H9 (cell line): ENCODE measurements at places on chromosomes 4 and X.

DNA sequence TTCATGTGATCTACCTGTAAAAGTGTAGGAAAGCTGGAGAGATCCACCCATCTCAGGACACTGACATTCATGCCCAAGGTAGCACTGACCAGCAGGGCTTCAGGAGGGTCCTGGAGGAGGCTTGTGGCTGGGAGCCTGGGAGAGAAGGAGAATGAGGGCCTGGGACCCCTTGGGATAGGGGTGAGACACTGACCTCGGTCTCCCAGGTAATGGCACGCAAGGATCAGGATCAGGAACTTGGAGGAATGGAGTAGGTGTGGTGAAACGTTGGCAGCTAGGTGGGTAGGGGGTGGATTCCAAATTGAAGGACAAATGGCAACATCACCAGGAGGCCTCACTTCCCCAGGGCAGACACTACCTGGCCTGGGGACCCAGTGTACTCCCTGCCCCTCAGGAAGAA is 12.4 kb upstream of the RGS12 start:
- DNase-seq = no peak

DNA sequence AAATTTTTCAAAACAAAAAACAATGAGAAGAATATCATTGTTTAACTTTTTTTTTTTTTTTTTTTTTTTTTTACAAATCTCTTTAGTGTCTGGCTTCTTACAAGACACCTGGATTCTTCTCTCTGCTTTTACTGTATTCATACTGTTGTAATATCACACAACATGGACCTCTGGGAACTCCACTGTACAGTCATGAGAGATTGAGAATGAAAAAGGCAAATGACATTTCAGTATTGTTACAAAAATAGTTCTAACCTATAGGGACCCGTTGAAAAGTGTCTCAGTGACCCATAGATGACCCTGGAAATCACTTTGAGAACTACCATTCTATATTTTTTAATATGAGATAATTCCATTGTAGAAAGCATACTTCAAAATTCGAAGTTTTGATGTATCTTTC is 124.4 kb downstream of the SLIT2 start:
- DNase-seq = no peak

GRCh38 chrX:40099055-40099958 is 1.5 kb upstream of the BCOR start:
- DNase-seq = peak; percentile 79

GRCh38 chrX:17836830-17837229 is 24.3 kb downstream of the RAI2 start:
- no peak for DNase-seq

- DNase-seq = no peak
Observed at GRCh38 chr4:150056569-150056968, 21.7 kb upstream of the DCLK2 start.

DNA sequence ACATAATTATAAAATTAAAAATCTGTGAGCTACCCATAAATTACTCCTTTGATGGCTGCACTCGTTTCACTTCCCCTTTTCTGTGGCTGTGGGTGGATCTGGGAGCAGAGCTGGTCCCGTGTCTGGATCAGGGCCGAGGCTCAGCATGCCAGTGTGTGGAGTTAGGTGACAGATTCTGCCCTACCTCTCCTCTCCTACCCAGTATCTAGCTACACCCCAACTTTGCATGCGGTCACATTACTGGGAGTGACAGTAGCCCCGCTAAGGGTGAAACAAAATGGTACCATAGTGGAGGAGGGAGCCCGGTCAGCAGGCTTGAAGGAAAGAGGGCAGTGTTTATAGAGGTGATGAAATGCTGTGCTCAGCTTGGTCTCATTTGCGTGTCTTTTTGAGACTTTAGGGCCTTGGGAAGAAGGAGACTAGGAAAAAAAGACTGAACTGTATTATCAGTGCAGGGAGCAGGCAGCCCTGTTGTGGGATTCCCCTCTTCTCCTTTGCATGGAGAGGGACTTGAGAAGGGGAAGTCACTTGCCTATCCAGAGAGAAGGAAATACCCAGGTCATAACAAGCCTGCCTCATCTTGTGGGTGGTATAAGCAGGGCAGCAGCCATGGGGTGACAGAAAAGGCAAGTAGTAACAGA is 48.4 kb downstream of the ARHGAP10 start:
- DNase-seq = no peak

DNA sequence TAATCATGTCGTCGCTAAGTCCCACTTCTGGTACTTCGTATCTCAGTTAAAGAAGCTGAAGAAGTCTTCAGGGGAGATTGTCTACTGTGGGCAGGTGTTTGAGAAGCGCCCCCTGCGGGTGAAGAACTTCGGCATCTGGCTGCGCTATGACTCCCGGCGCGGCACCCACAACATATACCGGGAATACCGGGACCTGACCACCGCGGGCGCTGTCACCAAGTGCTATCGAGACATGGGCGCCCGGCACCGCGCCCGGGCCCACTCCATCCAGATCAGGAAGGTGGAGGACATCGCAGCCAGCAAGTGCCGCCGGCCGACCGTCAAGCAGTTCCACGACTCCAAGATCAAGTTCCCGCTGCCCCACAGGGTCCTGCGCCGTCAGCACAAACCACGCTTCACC is 11.3 kb downstream of the PNCK start:
- DNase-seq = peak; percentile 80

DNA sequence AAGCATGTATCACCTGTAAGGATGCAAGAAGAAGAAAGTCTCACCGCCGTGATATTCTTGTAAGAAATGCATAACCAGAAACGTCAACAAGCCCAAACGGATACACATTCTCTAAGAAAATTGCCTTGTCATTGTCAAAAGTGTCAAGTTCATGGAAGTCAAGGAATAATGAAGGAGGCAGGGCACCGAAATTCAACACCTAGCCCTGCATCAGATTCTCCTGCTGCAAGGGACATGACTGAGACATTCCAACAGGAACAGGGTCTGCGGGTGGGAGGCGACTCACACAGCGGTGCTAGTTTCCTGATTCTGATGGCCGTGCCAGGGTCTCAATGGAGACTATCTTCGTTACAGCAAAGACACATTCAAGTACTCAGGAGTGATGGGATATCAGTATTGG is 26.7 kb downstream of the IRF2 start:
- peak; percentile 69 for DNase-seq

- DNase-seq = no peak
Observed at GRCh38 chr4:88567591-88567990, 24.7 kb upstream of the HERC3 start.

DNA sequence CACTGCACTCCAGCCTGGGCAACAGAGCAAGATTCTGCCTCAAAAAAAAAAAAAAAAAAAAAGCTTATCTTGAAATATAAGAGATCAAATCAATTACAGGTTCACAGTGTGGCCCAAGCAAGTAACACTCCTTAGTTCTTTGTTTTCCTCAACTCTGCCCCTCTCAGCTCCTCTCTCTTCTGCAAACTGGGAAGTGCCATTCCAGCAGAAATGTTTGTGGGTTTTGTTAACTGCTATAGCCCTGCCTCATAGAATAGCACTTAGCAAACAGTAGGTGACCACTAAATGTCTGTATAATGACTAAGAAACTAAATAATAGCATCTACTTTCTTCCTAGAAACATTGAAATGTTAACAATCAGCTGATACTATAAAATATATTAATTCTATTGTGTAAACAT is 160.0 kb upstream of the NAP1L5 start:
- DNase-seq = no peak

DNA sequence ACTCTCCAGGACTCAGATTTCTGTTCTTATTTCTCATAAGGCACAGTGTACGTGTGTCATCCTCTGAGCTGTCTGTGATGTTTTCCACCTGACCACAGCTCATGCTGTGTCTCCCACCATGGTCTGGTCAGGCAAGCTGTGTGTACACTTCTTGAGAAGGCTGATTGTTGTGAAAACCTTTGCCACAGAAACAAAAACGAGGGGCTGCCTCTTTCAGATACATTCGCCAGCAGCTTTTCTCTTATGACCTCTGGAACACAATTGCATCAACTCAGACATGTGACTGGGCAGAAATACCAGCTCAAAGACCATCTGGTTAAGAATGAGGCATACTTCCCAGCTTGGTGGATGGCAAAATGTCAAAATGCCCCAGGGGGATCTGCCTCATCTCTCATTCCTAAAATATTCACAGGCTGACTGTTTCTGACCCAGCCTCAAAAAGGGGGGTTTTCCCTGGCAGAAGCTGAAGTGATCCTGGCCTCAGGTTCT is 46.1 kb downstream of the PGRMC2 start:
- no peak for DNase-seq
